ENCODE measurements at places on chromosomes 3 and 15.

GRCh38 chr15:44441095-44441501 is 13.7 kb downstream of the CTDSPL2 start:
- no peak for DNase-seq

GRCh38 chr15:66956672-66957430 is 108.6 kb upstream of the SMAD3 start:
- no peak for DNase-seq

DNA sequence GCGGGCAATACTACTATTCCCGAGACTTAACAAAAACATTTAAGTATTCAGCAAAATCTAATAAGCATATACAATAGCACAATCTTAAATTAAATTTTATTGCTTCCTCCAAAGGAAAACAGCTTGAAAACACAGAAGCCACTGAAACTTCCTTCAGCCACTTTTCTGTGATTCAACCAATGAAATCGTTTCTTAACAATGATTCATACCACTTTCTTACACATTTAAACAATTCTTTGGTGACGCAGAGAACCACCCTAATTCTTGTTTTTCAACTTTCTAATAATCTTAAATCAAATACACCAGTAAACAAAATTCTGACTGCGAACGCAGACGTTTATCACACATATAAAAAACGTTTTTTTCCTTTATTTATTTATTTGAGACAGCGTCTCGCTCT is 4.1 kb downstream of the TJP1 start:
- no peak for DNase-seq

DNA sequence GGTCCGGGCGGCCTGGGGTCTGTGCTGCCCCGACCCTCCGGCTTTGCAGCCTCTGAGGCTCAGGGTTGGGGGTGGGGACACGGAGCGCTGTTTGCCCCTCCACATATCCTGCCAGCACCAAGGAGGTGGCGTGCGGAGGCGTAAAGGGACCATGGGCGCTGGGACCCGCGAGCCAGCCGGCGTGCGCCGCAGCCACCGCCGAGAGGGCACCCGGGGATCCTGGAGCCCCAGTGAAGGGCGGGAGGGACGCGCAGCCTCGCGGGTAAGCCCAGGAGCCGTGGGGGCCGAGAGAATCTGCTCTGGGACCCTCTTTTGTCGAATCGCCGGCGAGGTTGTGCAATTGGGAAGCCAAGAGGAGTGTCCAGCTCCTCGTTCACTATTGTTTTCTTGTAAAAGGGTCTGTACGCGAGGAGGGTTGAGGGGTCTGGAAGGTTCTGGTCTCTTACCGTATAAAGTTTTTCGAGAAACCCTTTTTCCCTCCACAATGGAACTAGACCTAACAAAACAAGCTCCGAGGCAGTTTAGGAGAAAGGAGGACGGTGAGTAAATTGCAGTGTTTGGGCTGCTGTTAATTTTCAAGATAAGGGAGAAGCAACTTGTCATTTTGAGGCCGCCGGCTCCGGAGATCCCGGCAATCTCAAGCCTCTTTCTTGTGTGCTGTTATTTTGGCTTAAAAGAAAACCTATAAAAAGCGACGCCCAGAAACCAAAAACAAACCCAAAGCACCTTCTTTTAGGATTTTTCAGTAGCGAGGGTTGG is 29.9 kb upstream of the ST3GAL6 start:
- DNase-seq: no peak

DNA sequence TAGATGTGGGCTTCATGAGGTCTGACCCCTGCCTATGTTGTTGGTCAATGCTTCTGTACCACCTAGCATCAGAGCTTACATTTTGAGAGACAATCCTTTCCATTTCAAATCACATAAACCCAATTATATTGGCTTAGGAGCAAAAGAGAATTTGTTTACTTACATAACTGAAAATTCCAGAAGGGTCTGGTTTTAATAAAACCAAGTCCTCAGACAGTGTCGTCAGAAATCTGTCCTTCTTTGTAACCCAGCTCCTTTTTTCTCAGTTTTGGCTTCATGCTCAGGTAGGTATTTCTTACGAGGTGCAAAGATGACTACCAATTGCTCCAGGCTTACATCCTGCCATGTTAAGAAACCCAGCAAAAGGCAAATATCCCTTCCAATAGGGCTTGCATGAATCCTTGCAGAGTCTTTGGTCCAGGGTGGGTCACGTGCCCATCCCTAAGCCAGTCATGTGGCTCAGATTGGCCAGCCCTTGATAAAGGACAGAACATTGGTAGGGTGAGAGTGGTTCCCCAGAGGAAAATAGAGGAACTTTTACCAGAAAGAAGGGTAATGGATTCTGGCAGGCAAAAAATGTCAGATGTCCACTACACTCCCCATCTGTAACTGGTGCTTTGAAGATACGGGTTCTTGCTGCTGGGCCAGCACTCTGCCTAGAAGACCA is 50.2 kb upstream of the VILL start:
- no peak for DNase-seq

- no peak for DNase-seq
These were observed 132.5 kb downstream of the ARNT2 start for GRCh38 chr15:80536716-80537115.

GRCh38 chr3:152331018-152331541 is 62.4 kb downstream of the MBNL1 start:
- no peak for DNase-seq

GRCh38 chr3:101036676-101037075 is 43.5 kb upstream of the ABI3BP start:
- no peak for DNase-seq

DNA sequence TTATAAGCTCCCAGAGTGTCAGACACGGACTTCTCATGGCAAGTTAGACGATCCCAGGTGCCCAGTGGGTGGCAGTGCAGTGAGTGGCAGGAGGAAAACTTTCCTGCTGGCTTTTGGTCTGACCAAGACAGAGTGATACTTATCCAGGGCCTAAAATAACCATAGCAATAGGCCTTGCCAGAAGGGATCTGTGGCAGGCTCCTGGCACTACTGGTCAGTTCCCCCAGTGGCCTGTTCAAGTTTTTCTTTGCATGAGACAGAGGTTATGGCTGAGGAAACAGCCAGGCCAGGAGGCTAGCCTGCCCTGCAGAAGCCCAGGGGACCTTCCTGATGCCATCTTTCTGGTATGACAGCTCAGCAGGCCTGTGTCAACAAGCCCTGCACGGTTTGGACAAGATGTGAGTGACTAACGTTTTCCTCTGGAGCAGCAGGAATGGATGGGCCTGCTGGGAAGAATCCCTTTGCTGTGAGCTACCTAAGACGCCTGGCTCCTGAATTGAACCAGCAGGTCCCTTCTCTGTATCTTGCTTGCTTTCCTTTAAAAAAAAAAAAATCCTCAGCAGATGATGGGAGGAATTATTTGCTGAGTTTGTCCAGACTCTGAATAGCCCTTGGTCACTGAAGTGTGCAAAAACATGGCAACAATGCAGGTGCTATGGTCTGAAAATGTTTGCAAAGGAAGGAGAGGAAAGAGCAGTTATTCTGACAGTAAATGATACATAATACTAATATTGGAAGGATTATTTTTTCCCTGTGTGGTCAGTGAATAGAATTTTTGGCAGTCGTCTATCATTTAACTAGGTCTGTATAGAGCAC is 18.0 kb downstream of the SCG5 start:
- no peak for DNase-seq

- no peak for DNase-seq
These were observed 104.3 kb upstream of the TSC22D2 start for GRCh38 chr3:150303768-150304167.

DNA sequence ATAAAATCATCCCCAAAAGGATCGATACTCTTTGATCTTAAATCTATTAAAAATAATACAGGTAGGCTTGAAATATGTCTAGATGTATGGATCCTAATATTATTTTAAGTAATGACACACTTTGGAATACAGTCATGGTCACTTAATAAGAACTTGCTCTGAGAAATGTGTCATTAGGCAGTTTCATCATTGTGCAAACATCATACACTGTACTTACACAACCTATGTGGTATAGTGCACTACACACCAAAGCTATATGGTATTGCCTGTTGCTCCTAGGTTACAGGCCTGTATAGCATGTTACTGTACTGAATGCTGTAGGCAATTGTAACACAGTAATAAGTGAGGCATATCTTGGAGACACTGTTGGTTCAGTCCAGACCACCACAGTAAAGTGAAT is 307.1 kb downstream of the RAP2B start:
- no peak for DNase-seq

- DNase-seq: no peak
These were observed 75.6 kb downstream of the FBXL22 start for GRCh38 chr15:63672775-63673174.

DNA sequence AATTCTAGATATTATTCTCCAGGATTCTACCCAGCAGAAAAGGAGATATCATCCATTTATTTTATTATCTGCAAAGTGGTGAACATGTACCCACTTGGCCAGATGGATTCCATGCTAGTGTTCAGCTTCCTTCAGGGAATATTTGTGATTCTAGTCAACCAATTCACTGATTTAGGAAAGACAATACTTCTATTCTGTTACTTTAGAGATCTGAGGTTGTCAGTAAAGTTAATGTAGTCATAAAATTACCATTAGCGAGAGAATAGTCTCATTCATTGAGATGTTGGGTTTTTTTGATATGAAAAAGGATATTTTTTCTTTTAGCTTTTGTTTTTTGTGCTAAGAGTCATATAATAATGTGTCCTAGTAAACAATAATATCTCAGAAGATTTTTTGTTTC is 222.8 kb downstream of the CGGBP1 start:
- no peak for DNase-seq

GRCh38 chr3:18249126-18249525 is 176.0 kb downstream of the SATB1 start:
- no peak for DNase-seq

- no peak for DNase-seq
These were observed 457.5 kb upstream of the ALCAM start for GRCh38 chr3:104909198-104909597.

- no peak for DNase-seq
These were observed 5.2 kb upstream of the SNX4 start for GRCh38 chr3:125525153-125525552.

- DNase-seq: no peak
These were observed 8.2 kb upstream of the EPHB3 start for GRCh38 chr3:184553385-184553784.

DNA sequence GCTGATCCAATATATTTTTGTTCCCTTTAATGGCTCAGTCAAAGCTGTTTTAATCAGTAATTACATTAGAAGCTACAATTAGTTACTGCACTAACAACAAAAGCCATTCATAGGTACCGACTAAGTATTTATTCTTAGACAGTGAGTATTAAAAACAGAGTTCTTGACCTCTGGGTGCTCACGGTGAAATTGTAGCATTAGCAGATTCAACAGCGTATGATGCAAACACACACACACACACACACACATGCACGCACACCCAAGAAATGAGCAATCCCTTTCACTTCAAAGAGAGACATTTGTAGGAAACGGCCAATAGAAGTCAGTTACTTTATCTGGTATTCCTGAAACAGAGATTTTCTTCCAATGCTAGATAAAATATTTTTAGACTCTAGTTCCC is 27.0 kb upstream of the MITF start:
- no peak for DNase-seq

DNA sequence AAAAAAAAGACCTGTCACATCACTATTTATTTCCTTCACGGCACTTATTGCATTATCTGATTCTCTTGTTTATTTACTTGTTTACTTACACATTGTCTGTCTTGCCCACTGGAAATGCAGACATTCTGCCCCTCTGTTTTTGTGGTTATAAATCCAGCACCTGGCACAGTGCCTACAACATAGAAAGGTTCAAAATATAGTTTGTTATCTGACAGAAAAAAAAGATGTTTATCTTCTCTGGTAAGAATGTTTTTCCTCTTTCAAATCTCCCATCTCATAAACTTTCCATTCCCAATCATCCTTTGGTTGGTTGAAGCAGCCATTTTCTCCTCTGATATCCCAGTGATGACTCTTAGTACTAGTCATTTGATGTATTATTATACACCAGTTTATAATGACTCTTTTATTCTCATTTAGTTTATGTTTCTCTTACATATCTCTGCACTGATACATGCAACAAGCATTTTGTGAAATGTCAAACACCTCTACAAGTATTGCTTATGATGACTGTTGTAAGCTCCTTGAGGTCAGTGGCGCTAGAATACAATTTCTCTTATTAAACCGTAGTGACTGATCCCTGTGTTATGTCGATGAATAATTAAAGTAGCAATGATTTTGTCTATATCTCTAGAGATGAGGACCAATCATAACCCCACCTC is 398.4 kb upstream of the TBL1XR1 start:
- DNase-seq: no peak

GRCh38 chr3:12479919-12480427 is 4.3 kb upstream of the TSEN2 start:
- peak; percentile 33 for DNase-seq

DNA sequence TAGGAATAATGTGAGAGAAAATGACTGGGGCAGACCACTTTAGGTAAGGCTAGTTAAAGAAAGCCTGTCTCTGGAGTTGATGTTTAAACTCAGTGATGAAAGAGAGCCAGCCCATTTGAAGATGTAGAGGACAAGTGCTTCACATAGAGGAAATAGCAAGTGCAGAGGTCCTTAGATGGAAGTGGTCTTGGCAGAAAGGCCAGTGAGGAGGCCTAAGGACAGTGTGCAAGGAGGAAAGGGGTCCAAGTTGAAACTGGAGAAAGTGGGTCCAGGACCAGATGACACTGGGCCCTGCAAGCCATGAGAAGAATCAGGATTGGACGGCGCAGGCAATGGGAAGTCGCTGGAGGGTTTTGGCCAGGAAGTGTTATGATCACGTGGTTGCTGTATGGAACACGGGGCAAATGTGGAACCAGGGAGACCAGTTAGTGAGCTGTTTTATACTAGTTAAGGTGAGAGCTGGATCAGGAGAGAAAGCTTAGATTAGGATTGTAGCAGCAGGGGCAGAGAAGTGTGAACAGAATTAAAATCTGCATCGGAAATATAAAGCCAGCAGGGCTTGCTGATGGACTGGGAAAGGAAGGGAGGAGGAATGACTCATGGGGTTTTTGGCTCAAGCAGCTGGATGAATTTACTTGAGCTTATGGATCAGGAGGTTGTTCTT is 48.0 kb upstream of the SCAANT1 start:
- peak; percentile 5 for DNase-seq

- no peak for DNase-seq
These were observed 3.1 kb upstream of the ZXDC start for GRCh38 chr3:126478581-126479310.

- no peak for DNase-seq
These were observed 58.6 kb downstream of the TMEM212 start for GRCh38 chr3:171901615-171902312.

DNA sequence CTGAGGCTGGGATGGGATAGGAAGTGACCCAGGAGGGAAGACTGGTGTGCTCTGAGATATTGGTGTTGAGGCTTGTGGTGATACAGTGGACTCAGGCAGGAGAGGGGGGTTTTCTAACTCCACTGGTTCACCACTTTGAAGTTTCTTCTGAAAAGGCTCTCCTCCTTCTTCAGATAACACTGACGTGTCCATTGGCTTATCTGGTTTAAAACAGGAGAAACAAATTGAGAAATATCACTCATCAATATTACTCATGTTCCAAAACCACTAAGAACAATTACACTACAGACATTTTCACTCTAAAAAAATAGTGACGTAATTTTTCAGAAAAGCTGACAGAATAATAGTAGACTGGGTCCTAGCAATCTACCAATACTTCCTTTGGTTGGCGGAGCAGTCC is 23.1 kb downstream of the TP53BP1 start:
- DNase-seq: no peak
